NCI-H226 (cell line): ENCODE measurements at places on chromosomes 5 and 9.

GRCh38 chr5:81914696-81915095 is 57.1 kb upstream of the ATG10 start:
- DNase-seq: no peak

GRCh38 chr5:136203303-136203922 is 10.5 kb upstream of the SMIM32 start:
- no peak for DNase-seq

- no peak for DNase-seq
Observed at GRCh38 chr9:74642376-74642775, 145.2 kb downstream of the RORB start.

DNA sequence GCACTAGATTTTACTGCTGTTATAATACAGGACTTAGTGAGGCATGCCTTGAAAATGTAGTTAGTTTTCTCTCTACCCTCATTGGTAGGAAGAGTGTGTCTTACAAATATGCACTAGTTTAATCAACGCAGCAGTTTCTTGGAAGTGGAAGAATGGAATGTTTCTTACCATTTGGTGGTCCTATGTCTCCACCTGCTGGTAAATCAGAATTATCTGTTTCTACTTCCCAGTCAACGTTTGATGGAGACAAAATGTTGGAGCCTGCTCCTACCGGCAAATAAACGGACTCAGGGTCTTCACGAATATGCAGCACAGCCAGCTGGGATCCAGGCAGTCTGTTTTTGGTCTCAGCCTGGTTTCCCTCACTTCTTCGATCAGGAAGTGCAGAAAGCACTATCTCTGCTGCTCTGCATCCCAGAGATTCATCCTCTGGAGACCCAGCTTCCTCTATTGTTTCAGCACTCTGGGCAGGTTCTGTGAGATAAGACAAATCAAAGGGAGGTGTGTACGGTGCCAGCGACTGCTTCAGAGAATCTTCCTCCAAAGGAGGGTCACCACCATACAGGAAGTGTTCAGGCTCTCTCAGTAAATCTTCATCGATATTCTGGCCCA is 59.5 kb upstream of the PCA3 start:
- peak; percentile 54 for DNase-seq

DNA sequence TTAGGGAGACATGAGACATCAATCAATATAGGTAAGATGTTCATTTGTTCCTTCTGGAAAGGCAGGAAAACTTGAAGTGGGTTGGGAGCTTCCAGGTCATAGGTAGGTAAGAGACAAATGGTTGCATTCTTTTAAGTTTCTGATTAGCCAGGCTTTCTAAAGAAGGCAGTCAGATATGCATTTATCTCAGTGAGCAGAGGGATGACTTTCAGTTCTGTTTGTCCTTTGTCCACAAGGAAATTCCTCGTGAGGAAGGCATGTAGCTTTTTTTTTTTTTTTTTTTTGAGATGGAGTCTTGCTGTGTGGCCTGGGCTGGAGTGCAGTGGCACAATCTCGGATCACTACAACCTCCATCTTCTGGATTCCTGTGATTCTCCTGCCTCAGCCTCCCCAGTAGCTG is 155.3 kb upstream of the ABCA1 start:
- no peak for DNase-seq

DNA sequence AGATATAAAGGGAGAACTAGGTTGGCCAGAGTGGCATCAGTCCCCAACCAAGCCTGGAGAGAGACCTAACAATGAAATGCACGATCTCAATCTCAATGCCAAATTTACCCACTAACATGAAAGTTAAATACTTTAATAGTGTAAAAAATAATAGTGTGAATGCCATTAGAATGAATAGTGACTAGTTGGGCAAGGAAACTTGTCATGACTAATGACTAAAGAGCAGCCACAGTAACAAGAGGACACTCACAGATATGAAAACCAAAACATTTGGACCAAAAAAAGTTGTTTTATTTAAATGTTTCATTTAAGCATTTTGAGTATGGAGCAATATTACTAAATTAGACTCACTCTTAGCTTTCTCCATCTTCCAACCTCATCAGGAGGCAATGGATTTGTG is 1853.8 kb downstream of the EFNA5 start:
- DNase-seq: no peak
